ENCODE measurements at places on chromosomes 16 and 17. TPM values are rescaled to one million over a fixed set of nuclear protein-coding genes. Genes with fewer than 3 reads are reported as not detected.

DNA sequence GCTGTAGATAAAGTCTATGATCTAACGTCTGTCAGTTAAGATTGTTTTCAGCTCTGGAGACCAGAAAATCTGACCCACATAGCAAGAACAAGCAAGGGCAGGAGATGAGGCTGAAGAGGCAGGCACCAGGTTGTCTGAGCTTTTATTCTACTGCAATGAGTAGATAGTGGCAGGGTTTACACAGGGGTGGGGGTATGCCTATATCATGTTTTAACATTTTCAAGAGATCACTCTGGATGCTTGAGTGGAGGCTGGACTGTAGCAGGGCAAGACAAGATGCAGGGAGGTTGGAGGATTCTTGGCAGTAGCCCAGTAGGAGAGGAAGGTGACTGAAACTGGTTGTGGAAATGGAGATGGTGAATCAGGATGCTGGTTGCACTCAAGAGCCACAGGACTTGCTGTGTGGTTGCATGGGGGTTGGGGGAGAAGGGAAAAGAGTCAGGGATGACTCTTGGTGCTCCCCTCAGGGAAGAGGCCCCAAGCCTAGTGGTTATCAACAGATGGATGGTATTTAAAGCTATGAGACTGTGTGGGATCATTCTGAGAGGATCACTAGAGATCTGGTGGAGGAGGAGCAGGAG is 143.1 kb upstream of the KCNJ18 start:
- no peaks in the 10 kb centered on the region for H3K36me3 ChIP-seq
- DNase-seq = no peak
- H3K27ac ChIP-seq = no peak overlapping the region
- H3K4me3 ChIP-seq = no peak overlapping the region
- H3K4me1 ChIP-seq = 0 out of 2 replicates have a peak, but pooled peaks cover 6% of the 10 kb centered on the region

DNA sequence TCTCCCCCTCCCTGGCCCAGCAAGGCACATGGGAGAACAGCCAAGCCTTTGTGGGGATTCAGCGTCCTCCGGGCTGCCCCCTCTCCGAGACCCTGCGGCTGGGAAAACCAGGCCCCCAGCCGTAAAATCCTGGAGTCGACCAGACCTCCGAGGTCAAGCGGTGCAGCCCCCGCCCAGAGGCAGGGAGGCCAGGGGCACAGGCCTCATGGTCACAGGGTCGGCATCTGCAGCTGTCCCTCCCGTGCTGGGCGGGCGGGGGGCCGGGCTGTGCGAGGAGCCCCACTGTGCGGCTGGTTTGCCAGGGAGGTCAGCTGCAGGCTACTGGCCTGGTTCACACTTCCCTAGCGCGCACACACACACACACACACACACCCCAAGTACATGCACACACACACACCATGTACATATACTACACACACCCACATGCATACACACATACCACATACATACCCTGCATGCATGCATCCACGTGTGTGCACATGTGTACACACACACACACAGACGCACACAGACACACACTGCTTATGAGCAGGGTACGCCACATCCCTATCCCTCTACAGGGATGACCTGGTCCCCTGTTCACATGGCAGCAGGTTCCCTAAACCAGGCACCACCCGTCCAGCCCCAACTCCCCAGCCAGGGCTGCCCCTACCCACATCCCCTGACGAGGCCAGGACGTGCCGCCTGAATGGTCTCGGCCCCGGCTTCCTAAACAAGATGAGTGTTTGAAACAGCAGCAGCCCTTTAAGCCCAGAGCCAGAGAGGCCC is 108.9 kb upstream of the CIBAR2 start:
- H3K4me1 ChIP-seq = no peaks in the 10 kb centered on the region
- no peak overlapping the region for H3K27ac ChIP-seq
- H3K27me3 ChIP-seq = no peaks in the 10 kb centered on the region
- no peak for DNase-seq

GRCh38 chr16:67246081-67246755 is 1.1 kb downstream of the FHOD1 start:
- H3K27ac ChIP-seq = peak overlapping the region; percentile 87
- DNase-seq = peak; percentile 94
- H3K4me1 ChIP-seq = peaks cover 36% of the 10 kb centered on the region

- H3K27me3 ChIP-seq = no peaks in the 10 kb centered on the region
- DNase-seq = no peak
- H3K27ac ChIP-seq = no peak overlapping the region
- H3K4me3 ChIP-seq = no peak overlapping the region
Observed at GRCh38 chr17:32741381-32741780, 135.5 kb downstream of the MYO1D start.

DNA sequence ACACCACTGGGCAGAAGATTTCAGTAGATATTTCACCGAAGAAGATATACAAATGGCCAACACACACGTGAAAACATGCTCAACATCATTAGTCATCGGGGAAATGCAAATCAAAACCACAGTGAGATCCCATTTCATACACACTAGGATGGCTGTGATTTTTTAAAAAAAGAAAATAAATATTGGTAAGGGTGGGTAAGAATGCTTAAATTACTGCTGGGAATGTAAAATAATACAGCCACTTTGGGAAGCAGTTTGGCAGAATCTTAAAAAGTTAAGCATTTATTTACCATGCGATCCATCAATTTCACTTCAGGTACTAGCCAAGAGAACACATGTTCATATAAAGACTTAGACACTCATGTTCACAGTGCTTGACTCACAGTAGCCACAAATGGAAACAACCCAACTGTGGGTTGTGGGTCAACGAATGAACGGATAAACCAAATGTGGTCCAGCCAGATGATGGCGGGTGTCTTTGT is 6.5 kb upstream of the C16orf74 start:
- H3K4me3 ChIP-seq = no peak overlapping the region
- H3K36me3 ChIP-seq = no peaks in the 10 kb centered on the region
- no peak for DNase-seq
- no peak overlapping the region for H3K27ac ChIP-seq
- no peaks in the 10 kb centered on the region for H3K27me3 ChIP-seq
- peaks cover 8% of the 10 kb centered on the region for H3K4me1 ChIP-seq

DNA sequence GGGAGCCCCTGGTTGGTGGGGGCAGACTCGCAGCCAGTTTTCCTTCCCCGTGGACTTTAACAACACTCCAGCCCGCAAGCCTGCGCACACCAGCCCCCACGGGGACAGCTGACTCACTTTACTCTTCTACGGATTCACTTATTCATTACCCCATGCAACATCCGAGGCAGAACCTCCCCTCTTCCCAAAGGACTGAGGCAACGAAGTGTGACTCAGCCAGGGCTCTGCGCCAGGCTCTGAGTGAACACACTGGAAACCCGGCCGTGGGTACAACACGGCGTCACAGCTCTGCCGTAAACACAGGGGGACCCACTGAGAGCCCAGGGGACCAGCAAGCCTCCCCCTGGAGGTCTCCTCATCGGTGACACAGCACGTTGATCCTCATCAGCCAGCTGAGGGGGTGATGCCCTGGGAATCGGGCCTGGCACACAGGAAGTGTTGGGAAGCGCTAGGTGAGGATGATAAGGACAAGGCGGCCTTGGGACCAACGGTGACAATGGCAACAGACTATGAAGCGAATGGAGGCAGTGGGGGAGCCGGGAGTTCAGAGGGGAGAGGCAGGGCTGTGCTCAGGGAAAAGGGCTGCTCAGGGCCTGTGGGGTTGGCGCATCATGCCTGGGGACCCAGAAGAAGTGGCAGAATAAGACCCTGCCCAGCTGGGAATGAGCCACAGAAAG is 14.6 kb downstream of the COTL1 start:
- no peaks in the 10 kb centered on the region for H3K27me3 ChIP-seq
- H3K4me1 ChIP-seq = peaks cover 9% of the 10 kb centered on the region
- no peaks in the 10 kb centered on the region for H3K36me3 ChIP-seq
- no peak for DNase-seq

GRCh38 chr16:64907844-64908243 is 214.0 kb downstream of the CDH11 start:
- no peaks in the 10 kb centered on the region for H3K36me3 ChIP-seq
- no peaks in the 10 kb centered on the region for H3K27me3 ChIP-seq
- DNase-seq = no peak

- H3K27me3 ChIP-seq = no peaks in the 10 kb centered on the region
- H3K36me3 ChIP-seq = no peaks in the 10 kb centered on the region
- no peak overlapping the region for H3K27ac ChIP-seq
- no peak overlapping the region for H3K4me3 ChIP-seq
- DNase-seq = no peak
Observed at GRCh38 chr17:66076546-66077190, 115.3 kb downstream of the CEP112 start.

DNA sequence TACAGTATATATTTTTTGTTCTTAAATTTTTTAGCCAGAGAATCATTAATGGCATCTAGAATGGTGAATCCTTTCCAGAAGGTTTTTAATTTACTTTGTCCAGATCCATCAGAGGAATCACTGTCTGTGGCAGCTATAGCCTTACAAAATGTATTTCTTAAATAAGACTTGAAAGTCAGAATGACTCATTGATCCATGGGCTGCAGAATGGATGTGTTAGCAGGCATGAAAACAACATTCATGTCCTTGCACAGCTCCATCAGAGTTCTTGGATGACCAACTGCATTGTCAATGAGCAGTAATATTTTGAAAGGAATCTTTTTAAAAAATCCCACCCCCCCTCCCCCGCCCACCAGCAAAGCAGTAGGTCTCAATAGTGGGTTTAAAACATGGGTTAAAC is 51.4 kb downstream of the CACNG1 start:
- no peak overlapping the region for H3K4me3 ChIP-seq
- H3K27ac ChIP-seq = no peak overlapping the region
- no peaks in the 10 kb centered on the region for H3K27me3 ChIP-seq
- H3K36me3 ChIP-seq = no peaks in the 10 kb centered on the region
- no peak for DNase-seq

DNA sequence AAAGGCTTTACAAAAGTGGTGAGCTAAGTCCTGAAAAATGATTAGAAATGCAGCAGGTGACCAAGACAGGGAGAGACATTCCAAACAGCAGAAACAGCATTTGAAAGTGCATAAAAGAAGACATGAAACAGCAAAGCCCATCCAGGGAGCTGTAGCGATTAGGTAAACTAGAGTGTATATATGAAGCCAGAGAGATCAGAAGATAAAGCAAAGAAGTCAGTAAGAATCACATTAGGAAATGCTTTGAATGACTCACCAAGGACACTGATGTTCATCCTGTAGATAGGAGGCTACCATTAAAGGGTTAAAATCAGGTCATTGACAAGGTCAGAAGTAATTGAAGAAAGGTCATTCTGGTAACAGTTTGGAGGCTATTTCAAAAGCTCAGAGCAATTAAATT is 27.6 kb upstream of the VAT1L start:
- H3K36me3 ChIP-seq = no peaks in the 10 kb centered on the region
- no peak overlapping the region for H3K27ac ChIP-seq
- no peaks in the 10 kb centered on the region for H3K27me3 ChIP-seq
- no peak for DNase-seq
- no peaks in the 10 kb centered on the region for H3K4me1 ChIP-seq

DNA sequence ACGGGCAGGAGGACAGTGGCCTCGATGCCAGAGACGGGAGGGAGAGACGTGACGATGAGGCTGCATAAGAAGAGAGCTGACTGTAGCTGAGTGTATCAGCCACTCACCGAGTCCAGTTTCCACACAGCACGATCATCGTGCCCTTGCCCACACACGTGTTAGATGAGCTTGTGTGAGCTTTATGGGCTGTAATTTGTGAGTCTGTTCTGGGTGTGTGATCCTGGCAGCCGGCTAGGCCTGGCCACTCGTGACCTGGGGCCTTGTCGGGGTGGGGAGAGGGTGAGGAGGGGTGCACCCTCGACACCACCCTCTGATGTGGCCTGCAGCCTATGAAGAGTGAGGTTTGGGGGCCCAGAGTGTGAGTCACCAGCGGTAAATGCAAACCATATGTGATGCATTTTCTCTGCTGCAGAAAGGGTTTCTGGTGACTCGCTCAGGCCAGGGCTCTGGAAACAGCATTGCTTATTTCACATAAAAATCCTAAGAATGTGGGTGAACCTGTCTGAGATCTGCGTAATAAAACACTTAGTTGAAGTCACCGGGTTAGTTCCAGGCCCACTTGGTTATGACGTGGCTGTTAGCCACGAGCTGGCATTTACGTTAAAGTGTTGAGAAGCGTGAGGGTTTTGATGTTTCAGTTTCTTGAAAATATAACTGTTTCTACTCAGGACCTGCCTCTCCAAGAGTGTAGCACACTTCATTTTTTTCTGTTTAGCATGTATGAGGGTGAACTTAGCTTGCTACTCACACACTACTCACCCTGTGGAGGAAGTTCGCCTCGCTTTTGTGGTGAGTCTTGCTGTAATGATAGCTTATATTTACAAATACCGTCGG is 4.2 kb downstream of the METRNL start:
- peak; percentile 77 for DNase-seq
- H3K27ac ChIP-seq = peak overlapping the region; percentile 99
- peaks cover 5% of the 10 kb centered on the region for H3K36me3 ChIP-seq
- H3K27me3 ChIP-seq = no peaks in the 10 kb centered on the region
- no peak overlapping the region for H3K4me3 ChIP-seq

DNA sequence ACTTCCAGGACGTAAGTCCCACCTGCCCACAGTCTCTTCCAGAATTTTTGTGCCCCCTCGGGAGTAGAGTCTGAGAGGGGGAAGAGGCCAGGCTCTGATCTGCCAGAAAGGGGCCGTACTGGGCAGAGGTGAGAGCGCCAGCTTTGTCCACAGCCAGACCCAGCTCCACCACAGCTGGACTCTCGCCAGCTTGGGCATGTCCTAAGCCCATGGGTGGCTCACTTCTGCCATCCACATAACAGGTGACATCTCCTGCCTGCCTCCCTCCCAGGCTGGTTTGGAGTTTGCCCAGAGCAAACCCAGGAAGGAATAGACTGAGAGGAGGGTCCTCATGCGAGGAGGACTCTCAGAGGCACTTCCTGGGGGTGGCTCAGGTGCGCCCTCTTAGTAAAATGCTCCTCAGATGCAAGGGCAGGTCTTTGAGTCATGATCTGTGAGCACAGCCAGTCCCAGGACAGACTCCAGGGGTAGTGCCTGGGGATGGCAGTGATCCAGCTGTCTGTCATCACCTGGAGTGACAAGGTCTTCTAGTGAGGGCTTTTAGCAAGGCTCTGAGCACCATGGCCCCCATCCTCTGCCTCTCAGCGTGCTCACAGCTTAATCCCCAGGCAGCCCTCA is 89.2 kb downstream of the AMFR start:
- no peak for DNase-seq
- H3K4me1 ChIP-seq = no peaks in the 10 kb centered on the region
- H3K4me3 ChIP-seq = no peak overlapping the region
- H3K36me3 ChIP-seq = no peaks in the 10 kb centered on the region
- no peak overlapping the region for H3K27ac ChIP-seq

- H3K4me3 ChIP-seq = no peak overlapping the region
- peaks cover 8% of the 10 kb centered on the region for H3K4me1 ChIP-seq
- H3K27ac ChIP-seq = no peak overlapping the region
- H3K36me3 ChIP-seq = no peaks in the 10 kb centered on the region
- no peak for DNase-seq
- no peaks in the 10 kb centered on the region for H3K27me3 ChIP-seq
Observed at GRCh38 chr16:76681296-76681695, 404.1 kb downstream of the CNTNAP4 start.

GRCh38 chr17:76867578-76868175 is 527 bp upstream of the MGAT5B start:
- H3K27me3 ChIP-seq = no peaks in the 10 kb centered on the region
- H3K36me3 ChIP-seq = no peaks in the 10 kb centered on the region
- DNase-seq = no peak
- H3K4me3 ChIP-seq = no peak overlapping the region
- peaks cover 17% of the 10 kb centered on the region for H3K4me1 ChIP-seq

FAM171A2 gene
- total RNA-seq = 3.0 TPM

TBC1D3D gene
- total RNA-seq = 0.86 TPM

C16orf92 gene
- not detected for total RNA-seq

HOXB5 gene
- not detected for total RNA-seq

C17orf58 gene
- total RNA-seq = 13.5 TPM

PPP1R1B gene
- not detected for total RNA-seq

RTN4RL1 gene
- total RNA-seq = 0.54 TPM

COX6A2 gene
- not detected for total RNA-seq

CHMP6 gene
- 23.2 TPM for total RNA-seq
